NCI-H1105 (cell line): ENCODE measurements at places on chromosomes 3 and 15.

- no peak for DNase-seq
These were observed 193.4 kb upstream of the SEMA6D start for GRCh38 chr15:47523681-47524475.

- DNase-seq: no peak
These were observed 134.8 kb downstream of the CHDH start for GRCh38 chr3:53711387-53711786.

DNA sequence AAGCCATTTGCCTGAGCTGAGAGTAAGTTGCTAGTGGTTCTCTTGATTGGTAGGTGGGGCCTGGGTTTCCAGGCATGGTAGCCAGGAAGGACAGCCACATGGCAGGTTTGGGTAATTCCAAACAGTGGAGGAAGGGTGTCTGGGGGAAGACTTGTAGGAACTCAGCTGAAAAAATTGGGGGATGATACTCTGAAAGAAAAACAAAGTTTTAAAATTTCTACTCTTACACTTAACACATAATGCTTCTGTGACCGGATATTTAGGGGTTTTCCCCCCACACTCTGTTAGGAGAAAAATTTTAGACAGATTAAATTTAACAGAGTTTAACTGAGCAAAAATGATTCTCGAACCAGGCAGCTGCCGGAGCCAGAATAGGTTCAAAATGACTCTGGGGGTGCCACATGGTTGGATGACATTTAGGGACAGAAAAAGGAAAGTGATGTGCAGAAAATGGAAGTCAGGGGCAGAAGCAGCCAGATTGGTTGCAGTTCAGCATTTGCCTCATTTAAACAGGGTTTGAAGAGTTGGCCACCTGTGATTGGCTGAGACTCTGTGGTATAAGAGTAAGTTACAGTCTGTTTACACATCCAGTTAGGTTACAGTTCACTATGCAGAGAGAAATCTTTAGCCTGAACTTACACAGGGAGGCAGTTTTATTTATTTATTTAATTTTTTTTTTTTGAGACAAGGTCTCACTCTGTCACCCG lies 8.1 kb downstream of the B2M start:
- no peak for DNase-seq

GRCh38 chr3:169604568-169604967 lies 58.9 kb downstream of the MECOM start:
- no peak for DNase-seq

DNA sequence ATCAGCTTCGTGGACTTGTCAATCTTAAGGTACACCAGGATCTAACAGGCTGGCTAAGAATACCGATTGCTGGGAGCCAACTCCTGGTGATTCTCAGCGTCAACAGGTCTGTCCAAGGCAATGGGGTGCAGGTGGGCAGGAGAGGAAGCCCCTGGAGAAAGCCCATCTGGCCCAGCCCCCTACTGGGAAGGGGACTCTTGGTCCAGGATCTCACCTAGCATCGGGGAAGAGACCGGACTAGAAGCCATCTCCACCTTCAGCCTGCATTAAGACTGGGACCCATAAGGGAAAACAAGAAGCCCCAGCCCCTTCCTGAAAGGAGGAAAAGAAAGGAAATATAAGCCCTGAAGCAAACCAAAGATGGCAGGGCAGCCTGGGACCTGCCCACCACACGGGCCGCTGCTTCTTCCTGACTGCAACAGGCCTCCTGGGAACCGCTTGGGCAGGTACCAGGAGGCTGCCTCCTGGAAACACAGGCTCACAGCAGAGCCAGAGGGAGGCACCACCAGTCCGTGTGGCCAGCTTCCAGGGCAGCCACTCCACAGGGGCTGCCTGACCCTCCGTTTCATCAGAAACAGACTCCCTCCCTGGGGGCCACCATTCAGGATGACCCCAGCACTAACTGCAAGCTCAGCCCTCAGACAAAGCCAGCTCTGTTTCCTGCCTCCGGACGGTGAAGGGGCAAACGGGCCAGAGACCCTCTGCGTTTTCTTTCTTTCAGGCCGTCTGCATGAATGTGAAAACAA lies 100.2 kb downstream of the LRIG1 start:
- no peak for DNase-seq

- peak; percentile 24 for DNase-seq
These were observed 349.7 kb upstream of the SUCLG2 start for GRCh38 chr3:68004091-68004490.

DNA sequence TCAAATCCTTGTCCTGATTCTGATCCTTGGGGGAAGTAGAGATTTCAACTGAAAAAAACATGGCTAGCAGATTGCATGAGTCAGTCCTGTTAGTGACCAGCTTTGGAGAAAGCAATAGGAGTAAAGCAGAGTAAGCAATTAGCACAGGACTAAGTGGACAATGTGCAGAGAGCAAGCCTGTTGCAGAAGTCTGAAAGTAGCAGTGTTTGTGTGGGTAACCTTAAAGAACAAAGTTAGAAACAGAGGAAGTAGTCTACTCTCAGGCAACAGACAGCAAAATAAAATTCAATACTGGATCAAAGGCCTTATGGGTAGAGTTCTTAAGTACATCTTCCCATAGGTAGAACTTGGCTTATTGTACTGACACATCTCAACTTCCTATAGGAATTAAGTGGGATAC lies 916.8 kb downstream of the CADM2 start:
- no peak for DNase-seq

DNA sequence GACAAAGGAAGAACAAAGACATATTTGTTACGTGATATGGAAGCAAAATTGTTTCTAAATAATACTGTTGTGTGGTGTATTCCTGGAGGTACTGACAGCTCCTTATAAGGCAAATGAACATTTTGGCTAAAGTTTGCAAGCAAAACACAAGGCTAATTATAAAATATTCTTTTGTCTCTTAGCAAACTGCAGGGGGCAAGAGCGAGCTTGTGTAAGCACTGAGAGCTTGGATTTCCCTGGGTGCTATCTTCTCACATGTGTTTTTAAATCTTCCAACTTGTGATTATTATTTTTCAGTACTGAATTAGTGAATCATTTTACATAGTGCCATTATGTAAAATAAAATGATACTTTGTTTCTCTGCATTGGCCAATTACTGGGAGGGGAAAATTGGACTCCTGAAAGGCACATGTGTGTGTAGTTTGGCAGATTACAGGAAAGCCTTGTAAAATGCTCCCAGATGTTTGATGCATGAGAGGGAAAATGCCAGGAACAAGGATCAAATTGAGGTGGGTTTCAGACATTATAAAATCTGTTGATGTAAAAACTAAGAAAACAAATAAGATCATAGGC lies 611.5 kb downstream of the AGBL1 start:
- DNase-seq: no peak

GRCh38 chr15:36936613-36937012 lies 163.7 kb downstream of the MEIS2 start:
- DNase-seq: no peak

DNA sequence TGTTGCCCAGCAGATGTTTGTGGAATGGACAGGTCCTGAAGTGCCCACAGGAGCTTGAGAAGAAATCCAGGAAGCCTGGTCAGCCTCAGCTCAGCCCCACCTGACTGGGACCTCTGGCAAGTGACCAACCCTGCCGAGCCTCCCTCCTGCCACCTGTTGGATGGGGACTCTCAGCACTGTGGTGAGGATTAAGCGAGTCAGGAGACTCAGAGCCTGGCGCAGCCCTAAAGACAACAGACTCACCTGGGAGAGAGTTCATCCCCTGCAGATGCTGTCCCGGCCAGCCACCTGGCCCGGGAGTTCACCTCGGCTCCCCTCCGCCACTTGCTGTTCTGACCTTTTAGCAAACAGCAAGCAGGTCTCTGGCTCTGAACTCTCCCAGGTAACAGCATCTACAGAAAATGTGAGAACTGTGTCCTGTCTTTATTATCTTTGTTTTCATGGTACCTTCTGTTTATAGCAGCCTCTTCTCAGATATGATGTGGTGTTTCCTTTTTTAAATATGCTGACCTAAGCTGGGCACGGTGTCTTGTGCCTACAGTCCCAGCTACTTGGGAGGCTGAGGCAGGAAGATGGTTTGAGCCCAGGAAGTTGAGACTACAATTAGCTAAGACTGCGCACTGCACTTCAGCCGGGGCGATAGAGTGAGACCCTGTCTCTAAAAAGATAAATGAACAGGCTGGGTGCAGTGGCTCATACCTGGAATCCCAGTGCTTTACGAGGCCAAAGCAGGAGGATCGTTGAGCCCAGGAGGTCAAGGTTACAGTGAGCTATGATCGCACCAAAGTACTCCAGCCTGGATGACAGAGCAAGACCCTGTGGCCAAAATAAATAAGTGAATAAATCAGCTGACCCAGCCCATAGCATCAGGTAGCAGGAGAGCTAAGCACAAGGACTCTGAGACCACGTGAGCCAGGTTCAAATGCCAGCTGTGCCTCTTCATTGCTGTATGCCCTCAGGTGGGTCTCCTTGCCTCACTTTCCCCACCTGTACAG lies 32.4 kb upstream of the SLC6A6 start:
- DNase-seq: no peak

DNA sequence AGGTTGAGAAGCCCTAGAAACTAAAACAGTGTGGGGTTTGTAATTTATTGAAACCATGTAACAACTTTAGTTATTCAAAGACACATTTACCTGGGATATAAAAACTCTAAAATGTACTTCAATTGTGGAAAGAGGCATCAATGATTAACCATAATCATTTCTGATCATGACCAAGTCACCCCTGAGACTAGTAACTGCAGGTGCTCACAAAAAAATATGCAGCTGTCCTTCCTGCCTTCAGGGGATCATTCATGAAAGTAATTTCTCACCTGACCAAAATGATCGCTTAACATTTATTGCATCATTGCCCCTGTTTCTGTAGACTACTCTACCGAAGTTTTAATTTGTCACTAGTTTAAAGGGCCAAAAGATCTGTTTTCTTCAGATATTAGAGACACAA lies 9.0 kb downstream of the ACP3 start:
- DNase-seq: peak; percentile 5

- no peak for DNase-seq
These were observed 36.0 kb downstream of the TIGIT start for GRCh38 chr3:114329823-114330222.

- peak; percentile 70 for DNase-seq
These were observed 15.8 kb downstream of the ARHGEF26 start for GRCh38 chr3:154137036-154137435.

GRCh38 chr3:184769382-184770170 lies 42.4 kb upstream of the VPS8 start:
- no peak for DNase-seq

DNA sequence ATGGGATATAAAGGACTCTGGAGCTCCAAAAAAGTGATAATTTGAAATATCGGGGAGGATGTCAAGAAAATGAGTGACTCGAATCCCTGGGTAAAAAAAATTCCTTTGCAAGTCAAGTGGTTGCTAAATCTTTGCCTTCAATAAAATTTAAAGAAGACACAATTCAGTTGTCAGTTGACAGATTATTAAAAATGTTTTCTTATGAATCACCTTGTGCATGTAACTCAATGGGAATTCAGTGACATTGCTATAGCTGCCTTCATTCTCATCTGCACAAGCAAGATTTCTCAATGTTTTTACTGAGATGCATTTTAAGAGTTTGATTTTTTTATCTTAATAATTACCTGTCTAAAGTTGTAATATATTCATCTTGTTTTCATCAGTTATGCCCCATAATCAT lies 264.0 kb upstream of the IL12A start:
- no peak for DNase-seq

- DNase-seq: no peak
These were observed 27.8 kb downstream of the WNT7A start for GRCh38 chr3:13851997-13852637.

DNA sequence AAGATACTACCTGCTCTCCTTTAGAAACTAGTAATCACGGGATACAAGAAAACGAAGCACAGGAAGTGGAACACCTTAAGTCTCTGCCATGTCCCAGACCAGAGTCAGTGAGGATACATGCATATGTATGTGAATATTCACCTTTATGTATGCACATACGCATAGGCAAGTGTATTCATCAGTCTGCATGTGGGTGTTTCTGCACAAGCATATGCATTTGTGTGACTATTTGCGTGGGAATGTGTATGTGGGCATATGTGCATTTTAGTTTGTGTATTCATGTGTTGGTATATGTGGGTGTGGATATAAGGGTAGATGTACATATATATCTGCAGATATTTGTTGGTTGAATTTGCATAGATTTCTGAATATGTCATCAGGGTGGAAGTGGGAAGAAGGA lies 889.7 kb downstream of the AGBL1 start:
- no peak for DNase-seq

GRCh38 chr3:58697561-58697960 lies 31.0 kb upstream of the FAM3D start:
- no peak for DNase-seq

- DNase-seq: no peak
These were observed 39.3 kb upstream of the PTPRG start for GRCh38 chr3:61522060-61522459.

DNA sequence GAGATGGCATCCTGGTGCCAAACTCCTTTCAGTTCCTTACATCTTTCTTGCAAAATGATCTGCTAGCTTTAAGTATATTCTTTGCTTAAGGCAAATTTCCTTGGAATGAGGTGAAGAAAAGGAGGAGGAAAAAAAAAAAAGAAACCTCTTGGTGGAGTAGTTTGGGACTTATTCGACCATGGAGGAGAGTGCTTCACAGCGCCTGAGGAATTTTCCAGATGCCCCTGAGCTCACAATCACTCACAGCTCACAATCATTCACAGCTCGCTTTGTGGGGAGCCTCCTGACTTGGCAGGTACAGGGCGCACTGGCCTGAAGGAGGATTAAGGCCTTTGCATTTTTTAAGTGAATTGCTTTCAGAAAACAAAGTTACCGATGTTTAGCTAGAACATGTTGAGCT lies 53.9 kb downstream of the BOC start:
- DNase-seq: no peak
